ENCODE measurements at places on chromosomes 3 and 15.

- no peak for DNase-seq
These were observed 665.6 kb upstream of the CCDC54 start for GRCh38 chr3:106711650-106712049.

- DNase-seq, result no peak
These were observed 80.5 kb downstream of the CDIN1 start for GRCh38 chr15:36659917-36660316.

GRCh38 chr3:52712291-52713212 lies 6.6 kb downstream of the SPCS1 start:
- DNase-seq, result no peak

GRCh38 chr3:32203854-32204253 lies 34.6 kb upstream of the CMTM8 start:
- DNase-seq, result no peak

GRCh38 chr15:34793071-34793470 lies 2.3 kb downstream of the ACTC1 start:
- no peak for DNase-seq

DNA sequence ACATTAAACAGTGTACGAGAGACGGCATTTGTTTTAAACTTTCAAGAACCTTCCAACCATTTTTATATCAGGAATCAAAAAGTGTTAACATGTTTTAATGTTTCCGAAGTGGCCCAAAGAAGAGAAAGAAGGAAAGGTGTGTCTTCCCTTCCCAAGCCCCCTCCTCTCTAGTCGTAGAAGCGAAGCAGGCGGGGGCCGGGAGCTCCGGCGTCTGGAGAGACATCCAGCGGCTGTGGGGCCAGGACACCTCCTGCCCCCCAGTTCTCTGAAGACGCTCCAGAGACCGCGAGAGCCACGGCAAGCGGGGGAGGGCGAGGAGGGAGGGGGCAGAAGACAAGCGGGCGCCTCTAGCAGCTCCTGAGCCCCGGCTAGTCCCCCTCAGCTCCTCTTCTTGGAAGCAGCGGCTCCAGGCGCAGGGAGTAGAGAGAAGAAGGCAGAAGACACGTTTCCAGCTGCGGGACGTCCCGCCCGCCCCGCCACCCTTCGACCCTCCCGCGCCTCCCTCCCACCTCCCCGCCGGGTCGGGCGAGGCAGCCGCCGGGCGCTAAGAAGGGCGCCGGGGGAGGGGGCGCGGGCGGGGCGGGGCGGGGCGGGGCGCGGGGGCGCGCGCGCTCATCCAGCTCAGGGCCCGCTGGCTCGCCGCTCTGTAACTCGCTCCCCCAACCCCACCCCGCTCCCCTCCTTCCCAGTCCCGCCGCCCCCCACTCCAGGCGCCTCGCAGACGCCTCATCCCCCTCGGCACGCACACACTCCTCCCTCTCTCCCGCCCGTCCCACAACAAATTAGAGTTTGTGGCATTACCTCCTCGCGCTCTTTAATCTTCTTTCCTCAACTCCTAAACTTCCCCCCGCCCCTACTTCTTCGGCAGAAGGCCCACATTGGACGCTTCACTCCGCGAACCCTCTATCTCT lies at the start of gene ZBTB20:
Gene ZBTB20 (minus strand): TSS at position 871 of the 911 bp plus-strand sequence.
- DNase-seq, result peak; percentile 62

DNA sequence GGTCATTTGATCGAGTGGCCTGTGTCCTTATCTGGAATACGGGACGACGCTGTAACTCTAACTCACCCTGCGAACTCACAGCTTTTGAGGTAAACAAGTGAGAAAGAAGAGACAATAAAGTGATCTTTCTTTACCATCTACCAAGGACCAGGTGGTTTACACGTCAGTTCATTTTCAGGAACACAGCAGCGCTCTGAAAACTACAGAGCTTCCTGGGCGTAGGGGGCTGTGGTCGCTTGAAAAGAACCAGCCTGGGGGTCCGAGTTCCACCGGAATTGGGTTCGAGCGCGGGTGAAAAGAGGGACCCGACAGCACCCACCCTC lies 357 bp downstream of the KIAA1143 start:
- DNase-seq, result no peak

- peak; percentile 28 for DNase-seq
These were observed 32.9 kb downstream of the CHP1 start for GRCh38 chr15:41263891-41264351.

DNA sequence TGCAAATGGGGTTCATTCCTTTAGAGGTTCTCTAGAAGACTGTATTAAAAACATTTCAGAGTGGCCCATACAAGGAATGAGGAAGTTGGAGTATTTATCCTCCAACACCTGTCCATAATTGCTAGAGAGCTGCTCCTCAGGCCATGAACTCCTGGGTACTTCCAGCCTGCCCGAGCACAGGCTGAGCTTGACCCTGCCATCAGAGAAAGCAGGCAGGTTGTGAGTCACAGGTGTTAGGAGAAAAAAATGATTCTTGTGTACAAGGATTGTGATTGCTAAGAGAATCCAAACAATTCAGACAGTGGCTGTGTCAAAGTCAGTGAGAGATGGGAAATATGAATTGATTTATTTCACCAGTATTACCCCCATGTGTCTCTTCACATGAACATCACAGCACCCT lies 156.8 kb upstream of the GADL1 start:
- no peak for DNase-seq

GRCh38 chr3:195250473-195251251 lies 20.3 kb downstream of the XXYLT1 start:
- no peak for DNase-seq

DNA sequence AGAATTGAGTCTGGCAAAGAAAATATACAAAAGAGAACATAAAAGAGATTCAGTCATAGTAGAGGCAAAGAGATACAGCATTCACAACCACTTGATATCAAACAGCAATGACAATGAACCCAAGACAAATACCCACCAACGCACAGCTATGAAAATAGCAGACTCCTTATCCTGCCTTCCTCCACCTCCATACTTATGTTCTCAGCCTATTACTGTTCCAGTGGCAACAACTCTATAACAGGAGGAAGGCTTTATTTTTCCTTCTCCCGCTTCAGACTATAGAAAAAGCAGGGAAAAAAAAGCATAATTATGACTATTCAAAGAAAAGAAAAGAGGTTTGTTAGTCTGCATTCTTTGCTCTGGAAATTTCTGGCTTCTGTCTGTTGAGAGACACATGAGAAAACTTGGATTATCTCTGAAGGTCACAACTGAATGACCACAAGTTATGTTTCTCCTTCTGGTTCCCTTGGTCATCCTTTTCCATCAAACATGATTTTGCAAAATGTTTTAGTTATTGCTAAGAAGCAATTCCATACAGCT lies 81.2 kb upstream of the PLXND1 start:
- DNase-seq, result no peak

DNA sequence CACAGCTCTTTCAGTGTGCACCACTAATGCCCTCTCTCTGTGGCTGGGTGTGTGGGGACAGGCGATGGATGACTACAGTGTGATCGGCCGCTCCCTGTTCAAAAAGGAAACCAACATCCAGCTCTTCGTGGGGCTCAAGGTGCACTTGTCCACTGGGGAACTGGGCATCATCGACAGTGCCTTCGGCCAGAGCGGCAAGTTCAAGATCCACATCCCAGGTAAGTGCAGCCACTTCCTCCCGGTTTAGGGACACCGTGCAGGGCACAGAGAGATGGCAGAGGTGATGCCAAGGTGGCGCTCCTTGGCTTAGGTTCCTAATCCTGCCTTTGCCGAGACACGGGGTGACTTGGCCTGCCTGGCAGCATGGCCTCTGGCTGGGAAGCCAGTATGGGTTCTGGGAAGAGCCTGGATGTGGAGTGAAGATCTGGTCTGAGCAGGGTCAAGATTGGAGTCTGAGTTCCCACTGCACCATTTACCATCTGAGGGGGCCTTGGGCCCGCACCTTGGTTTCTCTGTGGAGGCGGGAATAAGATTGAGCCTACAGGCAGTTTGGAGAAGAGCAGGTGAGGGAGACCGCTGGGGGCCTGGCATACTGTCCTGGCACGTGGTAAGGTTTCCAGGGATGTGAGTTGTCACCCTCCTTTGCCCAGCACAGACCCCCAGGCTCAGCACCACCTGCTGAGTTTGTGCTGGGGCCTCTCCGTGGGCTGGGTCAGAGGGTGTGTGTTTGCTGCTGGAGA lies 108.4 kb downstream of the DNAJB8 start:
- no peak for DNase-seq

DNA sequence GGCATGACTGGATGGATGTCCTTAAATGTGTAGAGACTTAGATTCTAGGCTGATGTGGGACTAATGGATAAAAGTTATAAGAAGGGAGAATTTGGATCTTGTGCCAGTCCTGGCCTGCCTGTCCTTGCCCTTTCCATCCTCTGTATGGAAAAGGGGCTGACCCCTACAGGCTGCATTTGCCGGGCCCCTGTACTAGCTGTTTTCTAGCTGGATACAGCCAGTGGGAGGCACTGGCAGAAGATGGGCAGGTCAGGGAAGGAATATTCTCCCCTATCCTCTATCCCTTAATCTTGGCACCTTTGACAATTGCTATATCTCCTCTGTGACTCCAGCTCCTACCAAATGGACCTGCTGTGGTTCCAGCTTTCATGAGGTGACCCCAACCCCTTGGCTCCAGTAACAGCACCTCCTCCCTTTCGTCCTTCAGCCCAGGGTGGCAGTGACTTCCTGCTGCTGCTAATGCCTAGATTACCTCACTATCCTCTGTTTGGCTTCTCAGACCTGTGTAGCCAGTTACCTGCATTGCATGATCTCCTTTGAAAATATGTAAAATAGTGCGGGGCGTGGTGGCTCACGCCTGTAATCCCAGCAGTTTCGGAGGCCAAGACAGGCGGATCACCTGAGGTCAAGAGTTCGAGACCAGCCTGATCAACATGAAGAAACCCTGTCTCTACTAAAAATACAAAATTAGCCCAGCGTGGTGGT lies 6.2 kb upstream of the TNFAIP8L3 start:
- DNase-seq, result no peak

DNA sequence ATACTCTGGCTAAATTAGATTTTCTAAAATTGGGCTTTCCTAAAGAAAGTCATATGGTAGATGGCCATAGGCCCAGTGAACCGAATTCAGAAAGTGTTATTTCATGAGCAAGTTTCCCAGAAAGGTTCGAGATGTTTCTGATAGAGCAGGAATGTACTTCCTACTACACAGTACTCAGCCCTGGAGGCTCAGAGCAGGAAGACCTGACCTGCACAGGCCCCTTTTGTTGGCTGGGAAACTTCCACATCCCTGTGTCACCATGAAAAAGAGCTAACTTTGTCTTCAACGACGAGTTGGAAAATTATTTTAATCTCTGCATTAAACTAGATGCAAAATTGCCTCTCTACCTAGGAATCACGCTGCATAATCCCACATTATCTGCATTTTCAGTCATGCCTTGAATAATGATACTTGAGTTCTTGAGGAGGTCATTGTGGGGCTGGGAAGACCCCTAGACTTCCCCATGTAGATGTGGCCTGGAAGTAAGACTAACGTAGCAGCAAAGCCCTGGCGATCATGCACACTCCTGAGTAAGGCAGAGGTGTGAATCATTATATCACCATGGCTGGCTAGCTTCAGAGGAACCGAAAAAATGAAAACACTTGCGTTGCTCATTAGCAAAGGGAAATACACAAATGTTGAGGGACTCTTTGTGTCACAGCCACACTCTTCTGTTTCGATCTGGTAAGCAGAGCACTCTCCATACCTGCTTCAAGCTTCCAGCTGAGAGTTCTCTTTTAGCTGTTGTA lies 47.1 kb downstream of the CMTM7 start:
- no peak for DNase-seq

- DNase-seq, result no peak
These were observed 28.4 kb upstream of the P2RY12 start for GRCh38 chr3:151412989-151413388.

GRCh38 chr3:108406063-108406660 lies 104.2 kb downstream of the MYH15 start:
- peak; percentile 35 for DNase-seq

GRCh38 chr3:98528474-98529346 lies 3.1 kb upstream of the GPR15 start:
- DNase-seq, result no peak

DNA sequence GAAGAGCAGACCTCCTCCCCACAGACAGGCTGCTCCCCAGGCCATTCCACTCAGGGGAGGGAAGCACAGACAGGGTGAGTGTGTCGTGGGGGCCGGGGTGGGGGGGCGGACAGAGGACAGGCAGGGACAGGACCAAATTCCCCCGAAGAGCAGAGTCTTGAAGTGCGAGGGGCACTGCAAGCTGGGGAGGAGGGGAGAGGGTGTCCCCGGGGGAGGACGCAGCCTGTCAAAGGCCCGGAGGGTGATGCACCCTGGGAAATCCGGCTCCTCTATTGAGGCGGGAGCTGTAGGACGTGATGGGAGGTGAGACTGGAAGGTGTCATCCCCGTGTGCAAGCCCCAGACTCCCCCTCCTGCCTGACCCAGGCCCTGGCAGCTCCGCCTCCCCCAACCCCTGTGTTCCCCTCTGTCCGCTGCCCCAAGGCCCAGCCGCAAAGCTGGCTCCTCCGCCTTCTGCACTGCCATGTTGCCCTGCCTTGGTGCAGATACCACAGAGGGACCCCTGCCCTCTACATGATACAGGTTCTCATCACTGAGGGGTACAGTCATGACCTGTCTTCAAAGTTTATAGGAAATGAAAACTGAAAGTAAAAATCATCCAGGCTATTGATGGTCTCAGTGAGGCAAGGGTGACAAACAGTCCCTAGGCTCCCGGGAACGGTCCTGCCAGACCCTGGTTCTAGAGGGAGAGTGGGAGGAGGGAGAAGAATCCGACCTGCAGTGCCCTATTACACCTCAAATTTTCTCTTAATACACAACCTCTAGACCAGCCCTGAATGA lies 76.3 kb upstream of the IQSEC1 start:
- peak; percentile 15 for DNase-seq

GRCh38 chr3:192929755-192930547 lies 12.3 kb upstream of the MB21D2 start:
- peak; percentile 65 for DNase-seq

- DNase-seq, result no peak
These were observed 247.2 kb downstream of the LSAMP start for GRCh38 chr3:116198087-116198486.

GRCh38 chr3:17972959-17973906 lies 230.8 kb upstream of the TBC1D5 start:
- no peak for DNase-seq

GRCh38 chr3:62755285-62755684 lies 119.9 kb downstream of the CADPS start:
- no peak for DNase-seq

- no peak for DNase-seq
These were observed 10.3 kb downstream of the ZBTB47 start for GRCh38 chr3:42663581-42664437.

- DNase-seq, result no peak
These were observed 291.0 kb downstream of the TIGIT start for GRCh38 chr3:114584734-114585371.

GRCh38 chr3:123424999-123425712 lies 23.7 kb downstream of the ADCY5 start:
- no peak for DNase-seq

DNA sequence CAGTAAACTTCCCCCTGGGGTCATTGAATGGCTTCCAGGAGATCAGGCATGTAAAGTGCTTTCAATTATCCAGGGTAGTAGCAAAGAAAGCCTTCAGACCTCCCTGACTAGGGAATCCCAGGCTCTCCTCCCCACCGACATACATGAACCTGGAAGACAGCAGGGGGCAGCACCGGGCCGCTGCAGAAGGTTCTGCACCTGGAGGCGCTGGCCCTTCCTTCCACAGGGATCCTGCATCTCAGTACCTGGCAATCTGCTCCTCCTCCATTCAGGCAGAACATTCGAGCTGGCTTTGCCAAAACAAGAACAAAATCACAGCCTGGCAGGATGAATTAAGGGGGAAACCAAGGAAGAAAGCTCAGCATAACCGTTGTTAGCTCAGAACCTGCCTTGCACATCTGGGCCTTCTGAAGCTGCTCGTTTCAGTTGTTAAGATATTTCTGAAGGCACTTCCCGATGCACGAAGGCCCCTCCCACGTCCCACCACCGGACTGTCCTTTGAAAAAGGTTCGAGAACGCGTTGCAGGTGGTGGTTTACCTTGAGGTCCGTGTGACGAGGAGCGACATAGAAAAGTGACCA lies 237.7 kb downstream of the SLCO3A1 start:
- DNase-seq, result no peak
